ENCODE measurements at places on chromosomes 7 and 10.

- DNase-seq, result no peak
These were observed 26.9 kb downstream of the MYPN start for GRCh38 chr10:68135922-68136792.

DNA sequence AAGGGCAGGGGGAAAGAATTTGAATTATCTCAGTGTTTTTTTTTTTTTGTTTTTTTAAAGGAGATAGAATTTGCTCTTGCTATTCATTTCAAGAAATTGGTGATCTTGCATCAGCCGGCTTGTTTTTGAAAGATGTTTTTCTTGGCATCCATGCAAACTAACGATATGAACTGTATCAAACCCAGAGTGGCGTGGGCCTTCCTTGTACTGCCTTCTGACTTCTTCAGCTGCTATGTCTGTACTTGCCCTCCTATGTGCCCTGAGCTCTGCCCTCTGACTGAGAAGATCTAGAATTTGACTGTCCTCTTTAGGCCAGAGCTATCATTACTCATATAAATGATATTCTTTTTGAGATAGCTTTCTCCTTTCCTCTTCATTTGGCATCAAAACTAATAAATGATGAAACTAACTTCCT, 183.1 kb downstream of the EXOC4 start:
- no peak for DNase-seq

DNA sequence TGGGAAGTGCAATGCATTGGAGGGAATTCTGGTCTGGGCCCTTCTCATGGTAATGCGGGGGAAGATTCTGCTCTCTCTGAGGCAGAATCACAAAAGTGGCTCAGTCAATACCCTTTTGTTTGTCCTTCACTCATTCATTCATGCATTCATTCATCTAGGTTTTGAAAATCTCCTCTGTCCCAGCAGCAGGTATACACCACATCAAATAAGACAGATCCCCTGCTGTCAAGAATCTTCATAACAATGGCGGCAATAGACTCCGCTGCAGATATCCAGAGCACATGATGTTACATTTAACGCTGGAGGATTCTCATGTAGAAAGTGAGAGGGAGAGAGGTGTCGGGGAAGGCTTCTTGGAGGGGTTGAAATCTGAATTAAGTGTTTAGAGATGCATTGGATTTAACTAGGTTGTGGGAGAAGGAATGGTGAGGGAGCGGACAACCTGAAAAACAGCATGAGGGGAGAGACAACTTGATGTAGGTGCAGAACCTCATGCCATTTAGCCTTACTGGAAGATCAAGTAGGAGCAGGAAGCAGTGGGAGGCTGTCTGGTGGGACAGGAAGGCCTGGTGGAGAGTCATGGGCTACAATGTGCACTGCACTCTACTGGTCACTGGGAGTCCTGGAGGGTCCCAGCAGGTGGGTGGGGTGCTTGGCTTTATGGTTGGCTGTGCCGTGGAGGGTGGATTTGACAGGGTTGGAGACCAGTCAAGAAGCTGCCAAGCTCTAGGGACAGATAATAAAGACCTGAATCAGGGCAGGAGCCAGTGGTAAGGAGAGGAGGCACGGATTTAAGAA, 5.2 kb upstream of the FAM180A start:
- DNase-seq, result no peak

GRCh38 chr10:102596506-102596971, 47.7 kb upstream of the TRIM8 start:
- DNase-seq, result peak; percentile 55

DNA sequence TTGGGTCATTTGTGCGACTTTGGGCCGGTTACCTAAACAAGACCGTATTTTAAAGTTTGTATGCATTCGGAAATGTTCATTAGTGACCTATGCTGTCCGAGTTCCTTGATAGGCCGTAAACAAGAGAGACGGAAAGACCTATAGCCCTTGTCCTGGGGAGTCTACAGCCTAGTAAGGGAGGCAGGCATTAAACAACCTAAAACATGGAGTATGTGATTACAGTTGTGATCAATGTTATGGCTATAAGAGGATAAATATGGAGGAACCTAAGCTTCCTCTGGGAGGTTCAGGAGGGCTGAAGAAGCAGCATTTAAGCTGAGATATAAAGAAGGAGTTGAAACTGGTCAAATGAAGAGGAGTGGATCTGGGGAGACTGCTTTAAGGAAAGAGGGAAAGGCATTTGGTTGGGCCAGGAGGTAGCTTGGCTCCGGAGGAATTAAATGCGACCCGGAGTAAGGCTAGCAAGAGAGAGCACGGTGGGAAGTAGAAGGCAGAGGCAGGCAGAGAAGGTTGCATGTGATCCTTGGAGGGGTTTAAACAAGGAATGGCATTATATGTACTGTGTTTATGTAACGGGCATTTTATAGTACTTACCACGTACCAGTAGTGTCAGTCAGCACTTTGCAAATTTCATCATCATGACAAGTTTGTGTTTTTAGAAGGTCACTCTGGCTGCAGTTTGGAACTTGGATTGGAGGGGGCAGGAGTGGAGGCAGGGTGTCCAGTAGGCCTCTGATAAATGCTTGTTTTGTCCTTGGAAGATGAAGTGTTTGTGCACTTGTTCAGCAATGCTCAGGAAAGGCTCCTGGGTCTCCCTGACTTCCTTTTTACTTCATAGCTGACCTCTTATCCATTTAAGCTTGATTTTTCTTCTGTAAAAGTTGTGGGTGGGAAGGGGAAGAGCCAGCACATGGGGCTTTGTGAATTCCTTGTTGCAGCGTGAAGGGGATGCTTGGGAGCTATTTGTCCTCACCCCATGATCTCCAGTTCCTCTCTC, 1.0 kb upstream of the AVPI1 start:
- DNase-seq, result no peak

GRCh38 chr7:135768064-135768463, 19.5 kb upstream of the FAM180A start:
- no peak for DNase-seq

GRCh38 chr7:55873765-55874164, 11.2 kb upstream of the SEPTIN14 start:
- no peak for DNase-seq

GRCh38 chr10:60169111-60169510, 220.6 kb downstream of the ANK3 start:
- DNase-seq, result no peak

- DNase-seq, result no peak
These were observed 514.4 kb downstream of the INHBA start for GRCh38 chr7:41188163-41189130.

DNA sequence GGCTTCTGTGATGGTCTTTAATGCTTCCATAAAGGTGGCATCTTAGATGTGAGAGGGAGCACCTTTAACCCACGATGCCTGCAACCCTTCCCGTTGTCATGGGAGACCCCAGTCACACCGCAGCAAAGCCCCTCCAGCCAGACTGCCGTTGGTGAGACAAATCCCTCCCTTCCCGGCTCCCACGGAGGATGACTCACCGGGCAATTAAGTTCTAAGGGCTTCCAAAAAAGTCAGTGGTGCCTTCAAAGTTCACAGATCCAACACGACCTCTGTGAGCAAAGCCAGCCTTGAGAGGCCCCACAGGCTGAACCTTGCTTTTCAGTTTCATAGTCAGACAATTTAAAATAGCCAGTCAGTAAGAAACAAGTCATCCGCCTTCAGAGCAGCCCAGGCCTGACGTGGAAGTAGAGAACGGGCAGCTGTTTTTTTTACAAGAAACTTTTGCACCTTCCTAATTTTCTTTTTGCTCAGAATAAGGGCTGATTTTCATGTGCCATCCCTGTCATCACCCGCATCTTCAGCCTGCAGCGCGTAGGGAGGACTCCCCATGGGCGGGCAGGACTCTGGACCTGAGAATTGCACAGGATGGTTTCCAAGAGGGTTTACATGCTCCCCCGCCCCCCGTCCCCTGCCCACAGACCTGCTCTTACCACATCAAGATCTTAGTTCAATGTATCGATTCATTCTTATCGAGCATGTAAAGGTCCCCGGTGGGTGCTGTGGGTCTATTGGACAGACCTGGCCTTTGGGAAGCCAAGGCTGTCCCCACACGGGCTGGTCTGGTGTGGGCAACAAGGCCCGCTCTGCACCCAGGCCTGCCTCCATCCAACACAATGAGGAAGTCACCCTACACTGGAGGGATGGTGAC, 333.9 kb downstream of the DNAJB6 start:
- peak; percentile 28 for DNase-seq

- DNase-seq, result no peak
These were observed 136.4 kb downstream of the BMPER start for GRCh38 chr7:34041707-34042106.

GRCh38 chr10:110353244-110354119, 48.8 kb upstream of the SMNDC1 start:
- DNase-seq, result no peak

DNA sequence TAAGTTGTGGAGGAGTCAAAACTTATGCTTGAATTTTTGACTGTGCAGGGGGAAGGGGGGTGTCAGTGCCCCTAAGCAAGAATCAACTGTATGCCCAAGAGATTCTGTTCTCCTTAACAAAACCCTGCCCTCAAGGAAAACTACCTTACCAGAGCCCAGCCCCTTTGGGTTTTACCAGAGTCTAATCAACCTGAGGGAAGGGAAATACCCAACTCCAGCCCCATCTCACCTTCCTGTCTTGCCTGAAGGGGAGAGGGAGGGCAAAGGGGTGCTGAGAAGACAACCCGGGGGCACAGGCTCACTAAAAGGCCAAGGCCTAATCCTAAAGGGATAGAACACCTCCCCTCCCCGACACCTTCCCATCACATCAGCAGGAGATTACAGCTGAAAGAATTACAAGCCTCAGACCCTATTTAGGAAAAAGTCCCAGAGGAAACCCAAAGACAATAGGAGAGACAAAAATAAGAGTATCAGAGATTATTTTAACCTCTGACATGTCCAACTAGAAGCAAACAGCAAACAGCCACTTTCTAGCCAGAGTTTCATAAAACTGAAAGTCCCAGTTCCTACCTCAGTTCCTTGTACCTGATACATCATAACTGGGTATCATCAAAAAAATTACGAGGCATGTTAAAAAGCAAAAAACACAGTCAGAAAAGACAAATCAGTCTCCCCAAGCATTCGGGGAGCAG, 26.8 kb upstream of the C7orf33 start:
- no peak for DNase-seq

DNA sequence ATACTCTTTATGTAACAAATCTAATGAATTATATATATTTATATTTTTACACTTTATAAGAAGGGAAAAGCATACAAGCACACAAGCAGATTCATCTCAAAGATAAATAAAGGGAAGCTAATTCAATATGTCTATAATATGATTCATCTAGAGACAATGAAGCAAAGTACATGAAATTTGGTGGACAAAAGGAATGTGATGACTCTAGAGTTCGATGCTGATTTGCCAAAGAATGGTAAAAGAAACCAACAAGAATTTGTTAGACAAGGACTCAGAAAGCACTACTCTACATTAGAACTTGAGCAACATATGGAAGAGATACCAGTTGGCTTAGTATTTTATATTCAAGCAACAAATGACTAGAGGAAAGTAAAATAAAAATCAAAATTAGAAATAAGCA, 536.5 kb upstream of the TEX47 start:
- no peak for DNase-seq

DNA sequence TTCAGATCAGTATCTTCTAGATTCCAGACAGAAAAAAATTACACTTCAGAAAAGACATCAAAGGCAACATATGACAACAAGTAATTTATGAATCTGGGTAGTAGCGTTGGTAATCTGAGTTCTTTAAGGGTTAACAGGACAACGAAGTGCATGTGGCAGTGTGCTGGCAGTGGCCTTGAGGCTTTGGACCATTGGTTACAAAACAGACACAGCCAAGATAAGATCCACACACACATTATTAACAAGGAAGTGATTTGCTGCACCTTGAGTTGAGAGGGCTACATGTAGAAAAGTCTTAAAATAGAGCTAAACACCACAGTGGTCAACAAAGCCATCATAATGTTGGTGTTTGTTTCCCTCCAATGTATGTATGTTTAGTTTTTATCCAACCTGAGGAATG, 40.6 kb downstream of the AKR1D1 start:
- no peak for DNase-seq

DNA sequence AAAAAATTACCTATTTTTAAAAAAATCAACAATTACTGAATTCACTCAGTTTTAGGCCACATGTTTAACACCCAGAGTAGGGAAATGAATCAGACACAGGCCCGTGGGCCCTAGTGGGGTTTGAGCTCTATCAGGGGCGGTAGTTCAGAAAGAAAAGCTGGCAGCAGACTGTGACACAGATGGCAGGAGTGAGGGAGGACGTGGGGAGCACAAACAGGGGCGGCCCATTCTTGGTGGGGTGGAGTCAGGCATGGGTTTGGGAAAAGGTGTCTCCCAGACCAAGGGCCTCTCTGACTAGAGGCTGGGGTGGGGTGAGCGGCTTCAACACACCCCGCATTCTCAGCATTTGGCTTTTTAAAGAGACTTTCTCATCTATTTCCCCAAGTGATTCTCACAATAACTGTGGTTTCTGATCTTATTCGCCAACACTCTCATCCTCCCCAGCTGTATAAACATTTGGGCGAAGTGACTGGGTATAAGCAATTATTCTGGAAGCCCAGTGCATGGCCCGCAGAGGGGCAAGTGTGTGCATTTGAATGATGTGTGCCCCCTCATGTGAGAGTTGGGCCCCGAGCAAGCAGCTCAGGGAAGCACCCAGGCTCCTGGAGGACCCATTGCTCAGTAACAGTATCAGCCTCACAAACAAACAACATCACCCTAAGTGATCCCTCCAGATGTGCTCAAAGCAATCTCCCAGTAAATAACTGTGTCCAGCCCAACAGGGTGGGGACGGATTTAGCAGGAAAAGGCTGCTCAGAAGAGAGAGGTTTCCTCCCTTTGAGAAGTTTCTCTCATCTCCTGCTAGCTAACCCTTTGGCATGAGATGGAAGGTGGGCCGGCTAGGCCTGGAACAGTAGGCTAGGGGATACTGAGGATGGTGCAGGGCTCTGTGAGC, 437.6 kb upstream of the ZMIZ1 start:
- DNase-seq, result peak; percentile 48

GRCh38 chr10:131947631-131948347, 33.9 kb downstream of the BNIP3 start:
- DNase-seq, result peak; percentile 6

- no peak for DNase-seq
These were observed 351.5 kb downstream of the TYW1 start for GRCh38 chr7:67348171-67348570.

- no peak for DNase-seq
These were observed 743 bp upstream of the POR start for GRCh38 chr7:75914169-75914654.

DNA sequence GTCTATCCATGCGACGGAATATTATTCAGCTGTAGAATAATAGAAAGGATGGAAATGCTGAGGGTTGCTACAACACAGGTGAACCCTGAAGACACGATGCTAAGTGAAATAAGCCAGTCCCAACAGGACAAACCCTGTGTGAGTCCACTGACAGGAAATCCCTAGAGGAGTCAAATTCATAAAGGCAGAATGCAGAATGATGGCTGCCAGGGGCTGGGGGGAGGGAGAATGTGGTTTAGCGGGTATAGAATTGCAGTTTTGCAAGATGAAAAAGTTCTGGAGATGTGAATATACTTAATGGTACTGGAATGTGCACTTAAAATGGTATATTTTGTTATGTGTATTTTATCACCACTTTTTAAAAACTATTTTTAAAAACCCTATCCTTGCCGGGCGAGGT, 36.9 kb upstream of the DOCK1 start:
- no peak for DNase-seq

- DNase-seq, result no peak
These were observed 103.6 kb upstream of the PDSS1 start for GRCh38 chr10:26593896-26594295.

- DNase-seq, result no peak
These were observed 63.6 kb upstream of the TRIM24 start for GRCh38 chr7:138396251-138397070.

Data from femur (tissue), 1 donor.